ENCODE measurements at places on chromosomes 6 and 20.
A peak's percentile ranks its signal among the peaks of the same experiment; 100 is the strongest.

DNA sequence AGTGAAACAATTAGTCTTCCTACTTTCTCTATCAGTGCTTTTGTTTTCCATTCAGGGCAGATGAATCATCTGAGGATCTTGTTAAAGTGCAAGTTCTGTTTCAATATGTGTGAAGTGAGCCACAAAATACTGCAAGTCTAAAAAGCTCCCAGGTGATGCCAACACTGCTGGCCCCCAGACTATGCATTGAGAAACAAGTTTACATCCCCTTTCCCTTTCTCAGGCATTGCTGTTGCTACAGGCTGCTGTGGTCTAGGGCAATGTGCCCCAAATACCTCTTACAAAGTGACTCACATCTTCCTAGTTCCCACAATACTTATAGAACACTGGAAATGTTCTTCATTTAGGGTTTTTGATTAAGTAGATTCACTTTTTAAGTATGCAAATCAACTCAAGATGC lies 31.8 kb downstream of the ABRACL start:
- no peak for DNase-seq

- DNase-seq, result no peak
Observed at GRCh38 chr20:61621035-61621730, 369.1 kb downstream of the CDH4 start.

GRCh38 chr6:18160911-18161310 lies 5.7 kb downstream of the KDM1B start:
- DNase-seq, result no peak

DNA sequence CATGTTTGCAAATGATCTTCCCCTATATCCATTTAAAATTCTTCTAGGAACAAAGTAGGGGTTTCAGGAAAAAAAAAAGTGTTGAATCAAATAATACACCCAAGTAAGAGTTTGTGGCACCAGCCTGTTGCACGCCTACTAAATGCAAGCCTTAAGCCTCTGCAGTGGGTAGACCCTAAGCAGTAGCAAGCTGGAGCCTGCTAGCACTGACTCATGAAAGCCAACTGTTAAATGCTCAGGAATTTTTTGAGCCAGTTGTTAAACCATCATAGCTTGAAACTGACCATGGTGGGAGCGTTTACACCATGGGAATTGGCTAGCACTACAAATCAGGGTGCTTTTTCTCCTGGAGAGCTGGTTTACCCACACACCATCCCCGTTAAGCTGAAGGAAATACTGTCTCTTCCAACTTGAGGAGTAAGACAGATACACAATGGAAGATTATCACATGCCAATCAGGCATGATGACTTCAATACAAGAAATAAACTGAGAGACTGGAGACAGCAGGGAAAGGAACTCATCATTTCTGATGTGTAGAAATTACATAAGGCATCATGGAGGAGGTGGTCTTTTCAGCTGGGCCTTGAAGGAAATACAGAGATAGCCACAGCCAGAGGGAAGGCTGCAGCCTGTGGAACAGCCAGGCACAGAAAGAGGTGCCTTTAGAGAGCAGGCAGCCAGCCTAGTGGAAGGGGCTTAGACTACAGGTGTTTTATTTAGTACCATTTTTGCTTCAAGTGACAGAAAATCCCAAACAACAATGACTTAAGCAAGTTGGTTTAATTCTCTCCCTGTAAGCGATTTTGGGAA lies 110.8 kb downstream of the SNX5 start:
- DNase-seq, result no peak

GRCh38 chr6:32666420-32667300 lies at the start of gene HLA-DQB1:
HLA-DQB1 (minus strand) TSS chr6:32666657; CDS start chr6:32666607, 50 bp downstream.
- DNase-seq, result peak; percentile 74

DNA sequence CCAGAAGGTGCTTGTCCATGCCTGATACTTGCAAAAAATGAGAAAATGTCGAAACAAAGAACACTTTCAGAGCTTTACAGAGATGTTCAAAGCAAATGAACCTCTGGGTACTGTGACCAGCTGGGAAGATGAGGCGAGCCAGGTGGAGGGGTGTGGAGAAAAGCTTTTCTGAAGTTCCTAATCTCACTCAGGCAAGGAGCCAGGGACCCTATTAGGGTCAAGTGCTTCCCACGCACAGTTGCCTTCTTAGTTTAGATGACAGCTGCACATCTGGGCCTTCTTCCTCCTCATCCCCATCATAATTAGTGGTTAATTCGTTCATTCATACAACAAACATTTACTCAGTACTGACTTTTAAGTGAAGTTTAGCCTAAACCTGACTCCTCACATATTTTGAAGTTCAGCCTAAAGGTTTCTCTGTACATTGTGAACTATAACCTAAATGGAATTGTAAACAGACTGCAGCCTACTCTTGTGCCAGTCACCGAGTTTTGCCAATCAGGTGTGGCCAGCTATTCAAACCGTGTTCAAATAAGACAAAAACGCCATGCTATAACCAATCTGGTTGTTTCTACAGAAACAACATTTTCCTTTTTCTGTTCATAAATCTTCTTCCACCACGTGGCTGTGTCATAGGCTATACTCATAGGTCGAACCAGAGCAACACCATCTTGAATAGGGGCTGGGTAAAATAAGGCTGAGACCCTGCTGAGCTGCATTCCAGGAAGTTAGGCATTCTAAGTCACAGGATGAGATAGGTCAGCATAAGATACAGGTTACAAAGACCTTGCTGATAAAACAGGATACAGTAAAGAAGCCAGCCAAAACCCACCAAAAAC lies 19.3 kb upstream of the AHCY start:
- no peak for DNase-seq

DNA sequence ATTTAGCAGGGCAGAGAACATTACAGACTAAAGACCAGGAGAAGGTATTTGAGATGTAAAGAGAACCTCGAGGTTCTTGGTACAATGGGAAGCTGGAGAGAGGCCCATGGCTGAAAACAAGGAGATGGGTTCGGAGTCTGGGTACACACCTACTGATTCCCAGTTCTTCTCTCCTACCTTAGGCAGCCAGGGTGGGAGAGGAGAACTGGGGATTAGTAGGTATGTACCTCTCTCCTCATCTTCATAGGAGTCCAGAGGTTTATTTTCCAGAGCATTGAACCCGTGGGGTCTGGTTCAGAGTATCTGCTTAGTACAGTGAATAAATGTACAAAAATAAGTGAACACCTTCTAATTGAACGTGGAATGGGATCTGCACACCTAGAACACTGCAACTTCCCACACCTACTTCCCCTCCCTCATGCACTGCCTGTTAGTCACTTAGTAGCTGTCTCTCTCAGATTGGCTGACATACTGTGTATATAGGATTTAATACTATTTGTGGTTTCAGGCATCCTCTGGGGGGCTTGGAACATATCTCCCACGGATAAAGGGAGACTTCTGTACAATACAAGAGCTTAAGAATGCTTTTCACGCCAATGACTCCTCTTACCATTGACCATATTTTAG lies 23.5 kb upstream of the NUP153 start:
- no peak for DNase-seq

DNA sequence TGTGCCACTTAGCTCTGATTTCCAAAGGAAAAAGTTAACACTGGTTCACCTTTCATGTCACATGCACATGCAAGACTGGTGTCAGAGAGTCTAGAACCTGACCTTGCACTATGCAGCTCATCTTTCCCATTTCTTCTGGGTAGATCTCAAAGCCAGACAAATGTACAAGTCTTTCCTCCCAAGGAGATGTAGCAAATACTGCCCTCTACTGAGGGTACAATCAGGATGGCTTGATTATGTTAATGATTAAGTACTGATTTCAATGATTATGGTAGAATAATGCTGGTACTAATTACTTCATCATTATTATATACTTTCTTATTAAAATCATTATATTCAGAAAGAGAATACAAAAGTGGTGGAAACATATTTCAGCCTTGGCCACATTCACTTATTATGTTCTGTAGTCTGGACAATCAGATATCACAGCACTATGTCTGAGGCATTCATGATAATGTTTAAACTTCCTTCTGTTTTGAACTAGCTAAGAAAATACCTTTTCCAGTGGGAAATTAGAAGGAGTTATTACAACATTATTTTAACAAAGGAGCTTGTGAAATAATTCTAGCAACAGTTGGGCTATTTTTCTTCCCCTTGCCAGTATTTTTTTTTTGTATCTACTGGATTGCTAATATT lies 68.5 kb upstream of the FOXO3 start:
- no peak for DNase-seq

DNA sequence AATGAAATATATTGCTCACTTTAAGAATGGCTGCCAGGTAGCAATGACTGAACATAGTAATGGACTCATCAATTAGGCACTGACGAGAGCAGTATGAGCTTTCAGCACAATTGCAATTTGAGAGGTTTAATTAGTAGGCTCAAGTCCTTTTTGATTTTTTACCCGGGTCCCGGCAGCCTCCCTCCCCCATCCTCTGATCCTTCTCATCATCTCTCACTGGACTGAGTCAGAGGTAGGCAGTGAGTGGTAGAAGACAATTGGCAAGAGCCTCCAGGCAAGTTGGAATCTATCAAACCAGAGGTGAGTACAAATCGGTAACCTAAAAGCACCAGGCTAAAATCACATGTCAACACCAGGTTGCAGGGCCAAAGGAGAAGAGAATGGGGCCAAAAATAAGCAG lies 107.9 kb downstream of the DCDC2 start:
- no peak for DNase-seq

GRCh38 chr6:45677381-45678284 lies 299.9 kb upstream of the SUPT3H start:
- peak; percentile 75 for DNase-seq

GRCh38 chr6:118638288-118638687 lies 13.1 kb downstream of the CEP85L start:
- DNase-seq, result no peak

DNA sequence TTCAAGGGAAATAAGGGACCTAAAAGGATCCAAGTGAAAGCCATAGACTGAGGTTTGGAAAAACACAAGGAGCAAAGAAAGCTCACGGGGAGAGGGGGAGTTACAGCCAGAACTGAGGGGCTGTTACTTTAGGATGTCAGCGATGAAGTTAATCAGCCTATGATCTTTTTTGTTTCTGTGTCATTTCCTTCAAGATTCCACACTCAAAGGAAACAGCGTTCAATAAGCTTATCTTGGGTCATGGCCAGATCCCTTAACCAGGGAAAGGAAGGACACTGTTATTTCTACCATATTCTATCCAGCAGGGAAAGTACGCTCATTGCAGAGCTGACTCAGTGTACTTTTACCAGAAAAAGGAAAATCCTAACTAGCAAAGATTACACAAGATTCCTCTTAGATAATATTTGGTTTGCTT lies 132.8 kb downstream of the PFDN4 start:
- DNase-seq, result no peak

DNA sequence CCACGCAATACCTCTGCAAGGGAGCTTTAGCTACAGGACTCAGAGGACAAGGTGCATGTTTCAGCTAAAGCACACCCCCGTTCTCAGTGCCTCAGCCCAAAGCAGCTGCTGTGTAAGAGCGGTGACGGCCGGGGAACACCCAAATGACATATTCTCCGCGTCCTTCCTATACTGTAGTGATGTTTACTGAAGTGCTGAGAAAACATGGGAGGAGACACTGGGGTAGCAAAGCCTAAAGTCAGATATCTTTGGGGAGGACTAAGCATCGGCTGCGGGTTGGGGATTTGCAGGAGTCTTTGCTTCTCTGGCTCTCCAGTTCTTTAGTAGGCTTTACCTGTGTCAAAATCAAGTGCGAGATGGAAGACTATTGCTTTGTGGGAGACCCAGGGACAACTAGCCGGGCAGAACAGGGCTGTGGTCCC lies 1.7 kb downstream of the SLC22A23 start:
- no peak for DNase-seq

DNA sequence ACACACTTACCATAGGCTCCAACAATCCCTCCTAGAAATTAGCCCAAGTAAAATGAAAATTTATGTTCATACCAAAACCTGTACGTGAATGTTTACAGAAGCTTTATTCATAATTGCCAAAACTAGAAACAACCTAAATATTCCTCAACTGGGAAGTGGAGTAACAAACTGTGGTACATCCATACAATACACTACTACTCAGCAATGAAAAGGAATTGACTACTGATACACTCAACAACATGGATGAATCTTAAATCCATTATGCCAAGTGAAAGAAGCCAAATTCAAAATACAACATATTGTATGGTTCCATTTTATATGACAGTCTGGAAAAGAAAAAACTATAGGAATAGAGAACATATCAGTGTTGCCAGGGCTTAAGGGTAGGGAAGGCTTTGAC lies 19.7 kb upstream of the MMP24 start:
- DNase-seq, result no peak

DNA sequence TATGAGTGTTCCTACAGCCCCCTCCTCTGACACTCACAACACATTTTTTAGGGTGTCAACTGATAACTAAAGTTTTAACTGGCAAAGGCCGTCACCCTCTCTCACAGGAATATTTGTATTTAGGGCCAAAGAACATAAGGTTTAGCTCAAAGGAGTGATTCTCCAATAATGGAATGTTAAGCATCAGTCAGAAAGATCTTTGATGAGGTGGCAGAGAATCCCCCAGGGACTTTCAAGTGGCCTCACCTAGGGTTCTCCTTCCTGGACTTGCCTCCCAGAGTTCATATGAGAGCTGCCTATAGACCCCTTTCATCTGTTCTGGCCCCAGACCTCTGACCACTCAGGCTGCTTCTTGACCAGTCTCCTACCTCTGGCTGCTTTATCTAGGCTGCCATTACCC lies 7.4 kb upstream of the SCUBE3 start:
- no peak for DNase-seq

GRCh38 chr6:47371139-47371869 lies 61.6 kb upstream of the TNFRSF21 start:
- DNase-seq, result no peak

GRCh38 chr20:47370850-47371782 lies 14.6 kb upstream of the ZMYND8 start:
- no peak for DNase-seq

DNA sequence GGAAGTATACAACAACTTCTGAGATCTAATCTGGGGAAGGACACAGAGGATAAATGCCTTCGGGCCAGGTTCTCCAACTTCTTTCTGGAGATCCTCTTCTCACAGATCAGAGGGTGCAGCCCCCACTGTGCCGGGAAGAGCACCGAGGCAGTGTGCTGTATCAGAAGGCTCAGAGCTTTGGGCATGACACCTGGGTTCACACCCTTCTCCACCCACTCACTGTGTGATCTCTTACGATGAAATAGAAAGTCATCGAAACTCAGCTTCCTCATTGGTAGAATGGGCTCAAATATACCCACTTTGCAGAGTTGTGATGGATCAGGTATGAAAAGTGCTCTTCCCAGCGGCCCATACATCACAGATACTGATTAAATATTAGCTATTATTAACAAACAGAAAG lies 347.5 kb upstream of the SOX4 start:
- no peak for DNase-seq

- DNase-seq, result no peak
Observed at GRCh38 chr6:85552652-85553051, 41.0 kb downstream of the SNX14 start.

GRCh38 chr20:63402181-63402859 lies 41.2 kb upstream of the CHRNA4 start:
- DNase-seq, result no peak

GRCh38 chr6:72943699-72944098 lies 281.6 kb downstream of the KHDC1L start:
- DNase-seq, result no peak

GRCh38 chr20:9093218-9093957 lies 24.5 kb downstream of the PLCB4 start:
- DNase-seq, result no peak

GRCh38 chr6:134049586-134049985 lies 2.8 kb downstream of the SLC2A12 start:
- no peak for DNase-seq

- no peak for DNase-seq
Observed at GRCh38 chr6:73898599-73898998, 202.6 kb downstream of the CD109 start.

- DNase-seq, result no peak
Observed at GRCh38 chr20:49570828-49571552, 3.1 kb upstream of the PTGIS start.

- DNase-seq, result no peak
Observed at GRCh38 chr6:53556986-53557715, 12.2 kb upstream of the GCLC start.

All from activated CD8-positive, alpha-beta T cell treated with anti-CD3 and anti-CD28 coated beads, Interleukin-2, amount 10 ng/mL, durations not matched to agents 7 days and 5 days (primary cell).